ENCODE measurements at places on chromosomes 5 and 9.
A peak's percentile ranks its signal among the peaks of the same experiment; 100 is the strongest.

- DNase-seq: no peak
These were observed 89.0 kb upstream of the ARAP3 start for GRCh38 chr5:141771031-141771430.

DNA sequence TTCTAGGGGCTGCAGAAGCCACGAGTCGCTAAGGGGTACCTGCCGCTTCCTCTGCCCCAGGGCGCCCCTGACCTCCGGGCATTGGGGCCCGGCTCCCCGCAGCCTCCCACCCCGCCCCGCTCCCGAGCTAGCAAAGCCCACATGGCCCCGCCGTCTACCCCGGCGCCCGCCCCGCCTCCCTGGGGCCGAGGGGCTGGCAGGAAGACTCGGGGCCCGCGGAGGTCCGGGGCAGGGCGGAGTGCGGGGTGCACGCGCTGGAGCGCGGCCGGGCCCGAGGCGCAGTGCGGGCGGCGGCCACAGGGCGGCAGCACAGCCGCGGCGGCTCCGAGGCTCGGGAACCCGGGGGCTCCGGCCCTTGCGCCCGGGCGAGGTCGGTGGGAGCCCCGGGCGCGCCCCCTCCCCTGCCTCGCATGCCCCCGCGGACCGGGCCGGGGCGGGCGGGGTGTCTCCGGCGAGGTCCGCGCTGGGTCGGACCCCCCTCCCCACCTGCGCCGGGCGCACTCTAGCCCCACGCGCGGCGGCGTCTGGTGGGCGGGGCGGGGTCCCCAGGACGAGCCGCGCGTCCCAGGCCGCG, 6.7 kb downstream of the NRARP start:
- peak; percentile 62 for DNase-seq

DNA sequence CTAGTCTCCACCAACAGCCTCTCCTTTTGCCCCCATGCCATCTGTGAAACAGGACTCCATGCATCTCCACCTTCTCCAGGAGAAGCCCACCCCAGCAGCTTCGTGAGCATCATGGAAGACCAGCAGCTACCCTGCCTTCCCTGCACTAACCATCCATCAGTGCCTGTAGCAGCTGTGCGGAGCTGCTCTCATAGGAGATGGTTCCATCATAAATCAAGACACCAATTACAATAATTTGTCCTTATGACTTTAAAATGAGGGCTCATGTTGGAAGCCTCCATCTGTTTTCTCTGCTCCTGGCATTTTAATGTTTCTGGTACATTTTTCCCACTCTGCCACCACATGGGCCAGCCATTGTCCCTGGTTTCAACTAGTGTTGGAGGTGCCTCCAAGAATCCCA, 69.9 kb downstream of the FGF1 start:
- DNase-seq: no peak

- DNase-seq: no peak
These were observed 43.3 kb upstream of the NDFIP1 start for GRCh38 chr5:142065273-142065672.

GRCh38 chr5:119074419-119074818, 3.5 kb downstream of the DMXL1 start:
- DNase-seq: no peak

DNA sequence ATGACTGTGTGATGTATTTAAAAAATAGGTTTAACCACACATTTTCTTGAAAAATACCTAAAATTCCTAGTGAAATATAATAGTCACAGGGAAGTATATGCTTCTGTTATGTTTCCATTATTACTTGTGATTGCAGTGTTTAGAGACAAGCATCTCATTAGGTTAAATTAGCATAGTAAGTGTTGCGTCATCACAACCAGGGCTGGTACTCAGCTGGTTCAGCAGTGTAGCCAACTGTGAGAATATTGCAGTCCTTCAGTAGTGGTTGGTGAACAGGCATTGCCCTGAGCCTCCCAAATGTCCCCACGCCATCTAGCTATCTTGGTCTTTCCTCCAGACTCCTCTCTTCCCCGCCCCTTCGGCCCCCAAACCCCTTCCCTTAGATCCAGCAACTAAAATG, 261.7 kb downstream of the ARHGEF28 start:
- DNase-seq: no peak

DNA sequence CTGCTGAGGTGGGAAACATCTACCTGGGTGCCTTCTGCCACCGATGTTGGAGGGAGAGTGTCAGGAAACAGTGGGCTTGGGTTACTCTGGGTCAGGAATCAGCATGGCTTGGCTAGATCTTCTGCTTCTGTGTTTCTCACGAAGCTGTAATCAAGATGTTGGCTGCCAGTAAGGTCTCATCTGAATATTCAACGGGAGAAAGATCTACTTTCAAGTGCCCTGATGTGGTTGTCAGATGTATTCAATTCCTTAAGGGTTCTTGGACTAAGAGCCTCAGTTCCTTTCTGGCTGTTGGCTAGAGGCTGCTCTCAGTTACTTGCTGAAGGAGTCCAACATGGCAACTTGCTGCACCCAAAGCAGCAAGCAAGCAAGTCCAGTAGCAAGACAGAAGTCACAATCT, 41.9 kb upstream of the STOM start:
- DNase-seq: no peak

DNA sequence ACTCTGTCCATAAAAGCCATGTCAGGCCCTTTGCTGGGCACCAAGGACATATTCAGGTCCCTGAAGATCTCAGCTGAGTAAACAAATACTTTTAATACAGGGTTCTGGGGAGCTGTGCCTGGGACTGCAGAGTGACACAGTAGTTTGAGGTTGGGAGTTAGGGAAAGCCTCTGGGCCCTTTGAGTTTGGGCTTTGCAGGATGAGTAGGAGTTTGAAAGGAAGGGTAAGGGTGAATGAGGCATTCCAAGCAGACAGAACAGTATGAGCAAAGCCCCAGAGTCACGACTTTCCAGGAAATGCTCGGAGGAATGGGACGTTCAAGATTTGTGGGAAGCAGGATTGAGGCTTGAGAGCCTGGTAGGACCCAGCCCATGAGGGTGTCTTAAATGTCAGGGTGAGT, 13.3 kb downstream of the CRB2 start:
- DNase-seq: no peak

GRCh38 chr5:114362197-114362976, 517 bp downstream of the KCNN2 start:
- no peak for DNase-seq

DNA sequence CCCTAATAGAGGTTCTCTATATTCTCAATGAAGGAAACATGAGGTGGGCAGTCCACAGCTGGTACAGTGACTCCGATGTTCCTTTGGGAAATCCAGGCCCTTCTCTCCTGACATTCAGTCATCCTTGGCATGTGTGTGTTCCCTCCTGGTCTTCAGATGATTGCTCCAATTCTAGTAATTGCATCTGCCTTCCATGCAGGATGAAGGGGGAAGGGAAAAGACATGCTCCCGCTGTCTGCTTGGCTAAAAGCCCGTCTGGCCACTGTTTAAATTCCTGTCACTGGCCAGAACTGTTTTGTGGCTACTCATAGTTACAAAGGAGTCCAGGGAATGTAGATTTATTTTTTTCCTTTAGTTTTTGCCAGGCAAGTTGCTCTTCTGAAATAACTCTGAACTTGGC, 65.0 kb downstream of the MAST4 start:
- no peak for DNase-seq

GRCh38 chr5:54740141-54740540, 222.6 kb downstream of the SNX18 start:
- no peak for DNase-seq

DNA sequence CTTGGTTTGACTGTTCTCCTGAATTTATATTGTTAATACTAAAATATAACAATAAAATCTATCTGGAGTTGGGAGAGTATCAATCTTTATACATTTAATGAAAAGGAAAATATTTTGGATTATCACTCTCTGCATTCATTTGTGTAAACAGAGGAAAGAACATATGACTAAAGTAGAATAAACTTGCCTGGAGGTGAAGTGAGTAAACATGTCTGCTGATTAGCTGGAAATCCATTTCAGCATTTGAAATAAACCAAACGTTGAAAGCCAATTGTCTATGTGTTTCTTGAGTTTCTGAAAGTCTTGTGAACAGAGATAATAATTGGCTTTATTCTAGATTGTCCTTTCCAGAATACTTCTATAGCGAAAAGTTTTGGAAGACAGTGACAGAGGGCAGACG, 776.2 kb downstream of the SEMA5A start:
- no peak for DNase-seq

DNA sequence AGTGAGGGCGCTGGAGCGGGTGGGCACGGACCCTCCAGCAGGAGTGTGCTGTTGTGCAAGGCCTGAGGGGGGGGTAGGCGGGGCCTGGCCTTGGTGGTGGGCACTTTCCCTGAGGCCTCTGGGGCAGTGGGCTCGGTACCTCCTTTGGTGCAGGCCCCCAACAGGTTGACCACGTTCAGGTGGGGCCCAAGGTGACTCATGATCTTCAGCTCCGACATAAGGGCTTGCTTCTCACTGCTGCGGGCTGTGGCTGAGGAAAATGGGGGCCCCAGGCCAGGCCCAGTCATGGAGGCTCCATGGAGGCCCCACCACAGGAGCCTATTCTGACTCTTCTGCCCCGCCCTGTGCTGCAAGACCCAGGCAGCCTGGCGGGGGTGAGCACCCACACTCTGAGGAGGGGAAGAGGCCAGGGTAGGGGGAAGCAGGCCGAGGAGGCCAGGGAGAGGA, 31.5 kb downstream of the PDGFRB start:
- no peak for DNase-seq

DNA sequence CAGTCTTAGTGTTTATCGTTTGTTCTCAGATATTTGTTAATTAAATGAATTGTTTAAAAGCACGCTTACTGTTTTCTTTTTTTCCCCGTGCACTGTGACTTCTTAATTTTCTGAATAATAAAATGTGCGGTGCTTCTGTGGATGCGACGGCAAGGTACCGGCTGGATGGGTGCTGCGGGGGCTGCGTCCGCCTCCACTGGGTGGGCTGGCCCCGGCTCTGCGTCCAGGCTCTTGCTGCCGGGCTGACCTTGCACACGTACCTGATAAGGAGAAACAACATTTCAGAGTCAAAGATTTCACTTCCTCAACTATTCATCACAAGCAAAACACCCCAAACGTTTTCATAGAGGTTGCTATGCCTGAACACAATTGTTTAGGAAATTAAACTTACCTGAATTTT, 404.0 kb upstream of the IRX1 start:
- no peak for DNase-seq

GRCh38 chr9:110066929-110067716, 140.8 kb downstream of the C9orf152 start:
- DNase-seq: no peak

DNA sequence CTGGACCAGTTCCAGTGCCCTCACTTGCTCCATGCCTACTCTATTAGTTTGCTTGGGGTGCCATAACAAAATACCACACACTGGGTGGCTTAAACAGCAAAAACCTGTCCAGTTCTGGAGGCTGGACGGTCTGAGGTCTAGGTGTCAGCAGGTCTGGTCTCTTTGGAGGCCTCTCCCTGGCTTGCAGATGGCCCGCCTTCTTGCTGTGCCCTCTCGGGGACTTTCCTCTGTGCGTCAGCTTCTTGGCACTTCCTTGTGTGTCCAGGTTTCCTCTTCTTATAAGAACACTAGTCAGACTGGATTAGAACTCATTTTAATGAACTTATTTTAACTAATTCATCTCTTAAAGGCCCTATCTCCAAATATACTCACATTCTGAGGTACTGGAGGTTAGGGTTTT, 97.2 kb downstream of the CARTPT start:
- no peak for DNase-seq

DNA sequence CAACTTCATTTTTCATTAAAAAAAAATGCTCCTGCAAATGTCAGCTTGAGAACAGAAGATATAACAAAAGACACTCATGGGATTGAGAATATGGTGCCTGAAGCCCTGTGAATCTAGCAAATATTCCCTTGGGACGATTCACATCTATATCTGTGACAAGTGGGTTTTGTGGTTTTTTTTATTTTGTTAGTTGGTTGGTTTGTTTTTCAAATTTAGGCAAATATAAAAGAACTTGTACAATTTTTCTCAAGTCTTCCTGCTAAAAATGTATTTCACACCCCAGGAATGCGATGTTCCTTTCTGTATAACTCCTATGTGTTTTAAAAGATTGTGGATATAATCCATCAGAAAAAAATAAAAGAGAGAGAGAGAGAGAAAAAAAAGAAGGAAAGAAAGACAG, 1061.8 kb upstream of the ARRDC3 start:
- no peak for DNase-seq

- no peak for DNase-seq
These were observed 10.2 kb upstream of the NKD2 start for GRCh38 chr5:998246-999031.
